ENCODE measurements at places on chromosomes 6 and 20.

GRCh38 chr6:160132297-160132637 lies 10.7 kb downstream of the SLC22A1 start:
- DNase-seq, result no peak

GRCh38 chr6:117938311-117938995 lies 31.4 kb downstream of the SLC35F1 start:
- DNase-seq, result no peak

GRCh38 chr6:42150254-42150653 lies 7.8 kb upstream of the C6orf132 start:
- no peak for DNase-seq

- no peak for DNase-seq
Observed at GRCh38 chr6:83709748-83710050, 798 bp upstream of the SNAP91 start.

- DNase-seq, result no peak
Observed at GRCh38 chr20:33948480-33948879, 45.2 kb upstream of the RALY start.

- DNase-seq, result no peak
Observed at GRCh38 chr6:163635731-163636364, 221.3 kb downstream of the QKI start.
